ENCODE measurements at places on chromosomes 3 and 15.

DNA sequence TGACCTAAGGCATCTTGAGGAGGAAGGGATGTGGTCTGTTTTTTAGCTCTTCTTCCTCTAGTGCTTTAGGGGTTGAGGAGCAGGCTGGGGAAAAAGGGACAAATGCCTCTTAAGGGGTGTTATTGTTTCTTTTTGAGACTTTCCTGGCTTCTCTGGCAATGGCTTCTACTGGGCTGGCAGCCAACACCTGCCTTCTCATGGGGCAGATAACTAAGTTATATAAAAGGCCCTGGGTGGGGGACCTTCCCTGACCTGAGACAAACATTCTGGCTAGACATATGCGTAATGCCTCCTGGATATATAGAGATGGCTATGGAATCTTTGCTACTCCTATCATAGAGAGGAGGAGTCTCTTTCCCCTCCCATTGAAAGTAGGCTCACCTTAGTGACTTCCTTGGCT, 179.2 kb upstream of the PROK2 start:
- no peak for DNase-seq

DNA sequence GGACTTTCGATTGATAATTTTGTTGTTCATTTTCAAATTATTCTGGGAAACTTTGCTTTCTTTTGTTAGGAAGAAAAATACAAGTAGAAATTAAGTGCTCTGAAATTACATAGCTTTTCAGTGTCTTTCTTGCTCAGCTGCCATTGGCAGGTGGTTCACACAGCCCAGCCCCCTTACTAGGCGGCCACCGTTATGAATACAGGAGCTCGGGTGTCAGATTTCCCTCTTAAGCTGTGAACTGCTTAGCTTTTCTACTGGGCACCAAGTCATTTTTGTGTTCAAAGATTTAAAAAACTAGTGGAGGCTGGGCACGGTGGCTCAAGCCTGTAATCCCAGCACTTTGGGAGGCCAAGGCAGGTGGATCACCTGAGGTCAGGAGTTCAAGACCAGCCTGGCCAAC, 55.2 kb downstream of the HMG20A start:
- no peak for DNase-seq

DNA sequence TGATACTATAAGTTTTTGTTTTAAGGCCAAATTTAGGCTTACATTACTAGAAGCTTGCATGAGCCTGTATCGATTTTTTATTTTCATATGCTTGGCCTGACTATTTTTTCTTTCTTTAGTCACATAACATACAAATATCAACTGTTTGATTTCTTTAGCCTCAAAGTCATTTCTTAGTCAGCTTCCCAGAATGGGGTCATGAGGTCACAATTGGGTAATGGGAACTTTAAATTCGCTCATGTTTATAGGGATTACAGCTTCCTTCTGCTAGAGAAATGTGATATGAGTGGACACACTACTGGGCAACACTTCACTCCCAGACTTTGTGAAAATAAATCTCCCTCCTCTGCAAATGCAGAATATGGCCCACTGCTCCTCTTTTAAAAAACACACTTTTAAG, 9.1 kb upstream of the TIPARP start:
- DNase-seq: no peak

DNA sequence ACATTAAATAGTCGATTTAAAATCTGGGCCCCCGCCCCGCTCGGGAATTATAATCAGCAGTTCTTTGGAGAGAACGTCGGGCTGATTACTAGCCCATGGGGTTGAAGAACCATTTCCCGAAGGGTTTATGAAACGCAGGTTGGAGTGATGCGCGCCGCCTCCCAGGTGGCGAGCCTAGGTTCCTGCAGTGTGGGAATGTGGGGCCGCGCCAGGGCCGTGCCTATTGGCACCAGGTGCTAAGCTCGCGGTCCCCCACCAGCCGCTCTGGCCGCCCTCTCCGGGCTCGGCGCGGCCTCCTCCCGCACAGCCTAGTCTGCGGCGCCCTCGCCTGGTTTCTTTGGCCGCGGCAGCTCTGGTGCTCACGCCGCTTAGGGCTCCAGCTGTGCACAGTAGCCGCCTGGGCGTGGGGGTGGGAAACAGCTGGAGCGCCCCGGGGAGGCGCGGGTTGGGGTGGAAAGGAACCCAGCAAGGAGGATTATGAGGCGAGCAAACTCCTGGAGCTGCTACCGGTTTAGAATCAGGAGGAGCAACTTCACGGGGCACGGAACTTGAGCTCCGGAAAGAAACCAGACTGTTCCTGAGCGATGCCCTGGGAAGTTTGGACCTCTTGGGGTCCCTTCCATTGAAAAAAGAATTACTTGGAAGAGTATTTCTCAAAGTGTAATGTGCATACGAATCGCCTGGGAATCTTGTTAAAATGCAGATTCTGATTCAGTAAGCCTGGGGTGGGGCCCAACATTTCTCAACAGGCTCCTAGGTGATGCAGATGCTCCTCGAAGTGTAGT, 5.6 kb upstream of the MECOM start:
- DNase-seq: peak; percentile 73

- no peak for DNase-seq
Observed at GRCh38 chr3:13352621-13353131, 67.4 kb downstream of the NUP210 start.

DNA sequence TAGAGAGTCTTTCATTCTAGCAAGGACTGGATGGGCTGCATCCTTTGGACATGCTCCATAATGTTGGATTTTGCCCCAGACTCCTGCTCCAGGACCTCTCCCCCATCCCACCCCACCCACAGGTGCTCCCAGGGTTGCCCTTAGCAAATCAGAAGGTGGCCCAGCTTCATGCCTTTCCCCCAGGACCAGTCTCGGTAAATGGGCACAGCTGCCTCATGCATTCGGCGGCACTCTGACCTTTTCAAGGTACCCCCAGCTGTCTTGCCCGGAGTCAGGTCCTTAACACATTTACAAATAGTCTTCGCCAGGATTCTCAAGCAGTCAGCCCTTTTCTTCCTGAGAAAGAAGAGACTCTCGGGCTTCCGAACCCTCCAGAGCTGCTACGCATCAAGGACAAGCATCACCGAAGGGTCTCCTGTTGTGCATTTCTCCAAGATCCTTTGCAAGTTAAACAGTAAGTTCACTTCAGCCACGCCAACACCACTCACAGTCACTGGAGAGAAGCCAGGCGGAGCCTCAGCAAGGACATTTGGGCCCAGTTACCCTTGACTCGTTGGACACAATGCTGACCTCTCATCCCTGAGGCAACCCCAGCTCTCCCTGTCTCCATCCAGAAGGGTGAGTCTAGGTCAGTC, 287.8 kb downstream of the FAM43A start:
- no peak for DNase-seq

- peak; percentile 73 for DNase-seq
Observed at GRCh38 chr3:72288955-72289691, 504.2 kb upstream of the PROK2 start.

DNA sequence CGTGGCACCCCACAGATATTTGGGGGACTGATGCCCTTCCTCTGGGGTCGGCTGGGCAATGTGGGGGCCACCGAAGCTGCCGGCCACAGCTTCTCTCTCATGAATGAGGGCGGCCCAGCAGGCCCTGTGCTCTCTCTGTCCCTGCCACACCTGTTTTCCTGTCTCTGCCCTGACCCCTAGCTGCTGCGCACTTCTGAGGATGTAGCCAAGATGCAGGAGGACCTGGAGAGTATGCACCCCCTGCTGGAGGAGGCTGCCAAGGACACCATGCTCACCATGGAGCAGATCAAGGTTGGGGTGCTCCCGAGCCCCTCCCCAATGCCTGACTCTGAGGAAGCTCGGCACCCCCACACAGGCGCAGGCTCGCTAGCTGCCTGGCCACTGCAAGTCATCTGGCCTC, 59.7 kb downstream of the SEMA3G start:
- peak; percentile 35 for DNase-seq

DNA sequence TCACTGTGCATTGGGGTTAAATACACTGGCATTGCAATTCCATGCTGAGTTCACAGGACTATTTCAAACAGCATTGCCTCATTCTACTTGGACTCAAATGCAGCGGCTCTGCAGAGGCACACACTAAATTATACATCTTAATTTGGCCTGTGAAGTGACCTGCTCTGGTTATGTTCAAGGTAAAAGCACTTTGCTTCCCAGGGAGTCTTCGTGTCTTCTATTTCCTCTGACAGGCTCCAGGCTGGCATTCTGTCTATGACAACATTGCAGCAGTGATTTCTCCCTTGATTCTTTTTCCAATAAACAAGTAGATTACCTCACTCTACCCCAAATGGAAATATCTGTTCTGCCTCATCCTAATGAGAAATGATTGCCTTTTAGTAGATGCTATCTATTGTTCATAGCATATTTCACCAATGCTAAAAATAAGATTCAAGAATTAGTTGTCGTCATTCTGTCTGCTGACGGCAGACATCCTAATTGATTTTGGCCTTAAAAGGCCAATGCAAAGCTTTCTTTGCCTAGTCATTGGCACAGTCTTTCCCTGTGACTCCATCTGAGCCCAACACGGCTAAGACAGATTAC, 33.8 kb downstream of the FMN1 start:
- no peak for DNase-seq

- no peak for DNase-seq
Observed at GRCh38 chr15:98733098-98733497, 84.8 kb downstream of the IGF1R start.

DNA sequence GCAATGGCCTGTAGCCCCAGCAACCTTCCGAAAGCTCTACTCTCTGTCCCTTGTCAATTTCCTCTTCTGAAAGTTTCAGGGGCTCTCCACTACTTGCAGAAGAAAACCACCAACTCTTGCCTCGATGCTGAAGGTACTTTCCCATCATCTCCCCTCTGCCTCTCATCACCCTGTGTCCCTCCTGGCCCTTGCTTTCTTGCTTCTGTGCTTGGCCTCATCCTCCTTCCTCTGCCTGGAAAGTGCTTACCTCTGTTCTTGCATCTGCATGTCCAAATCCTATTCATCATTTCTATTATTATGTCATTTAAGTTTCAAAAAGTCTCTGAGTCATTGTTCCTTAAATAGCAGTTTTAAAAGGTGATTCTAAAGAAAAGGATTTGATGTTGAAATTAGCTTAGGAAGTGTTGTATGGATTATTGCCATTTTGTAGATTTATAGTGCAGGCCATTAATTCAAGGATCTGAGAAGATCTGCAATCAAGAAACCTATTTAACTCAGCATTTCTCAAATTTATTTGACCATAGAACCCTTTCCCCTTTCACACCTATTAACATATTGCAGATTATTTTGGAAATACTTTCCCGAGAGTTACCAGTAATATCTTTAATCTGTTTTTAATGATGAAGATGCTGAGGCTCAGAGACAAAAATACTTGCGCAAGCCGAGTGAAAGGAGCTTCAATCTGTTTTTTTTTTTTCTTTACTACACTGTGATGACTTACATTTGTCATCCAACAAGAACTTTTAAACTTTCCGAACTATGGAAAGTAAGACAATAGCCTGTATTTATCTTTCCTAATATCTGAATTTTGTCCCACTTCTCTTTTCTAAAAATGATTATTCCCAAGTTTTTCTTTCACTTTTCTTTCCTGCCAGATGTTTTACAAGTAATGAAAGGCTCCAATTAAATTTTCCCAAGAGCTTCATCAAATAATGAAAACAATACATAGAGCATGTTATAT, 22.3 kb upstream of the CFAP161 start:
- peak; percentile 22 for DNase-seq

DNA sequence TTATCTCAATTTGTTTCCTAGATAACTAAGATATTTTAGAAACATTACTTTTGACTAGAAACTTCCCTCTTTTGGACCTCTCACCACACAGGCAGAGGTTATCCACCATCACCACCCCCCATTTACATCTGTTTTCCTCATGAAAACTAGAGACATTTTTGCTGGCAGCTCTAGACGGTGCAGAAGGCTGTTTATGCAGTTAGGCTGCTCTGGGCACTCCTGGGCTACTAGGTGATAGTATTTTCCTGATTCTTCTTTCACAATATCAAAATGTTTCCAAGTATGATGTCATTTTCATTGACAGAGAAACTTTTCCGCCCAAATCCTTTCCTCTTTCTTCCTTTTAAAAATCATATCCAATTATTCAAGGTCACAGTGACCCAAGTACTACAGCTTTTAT, 67.1 kb downstream of the PLOD2 start:
- DNase-seq: no peak

DNA sequence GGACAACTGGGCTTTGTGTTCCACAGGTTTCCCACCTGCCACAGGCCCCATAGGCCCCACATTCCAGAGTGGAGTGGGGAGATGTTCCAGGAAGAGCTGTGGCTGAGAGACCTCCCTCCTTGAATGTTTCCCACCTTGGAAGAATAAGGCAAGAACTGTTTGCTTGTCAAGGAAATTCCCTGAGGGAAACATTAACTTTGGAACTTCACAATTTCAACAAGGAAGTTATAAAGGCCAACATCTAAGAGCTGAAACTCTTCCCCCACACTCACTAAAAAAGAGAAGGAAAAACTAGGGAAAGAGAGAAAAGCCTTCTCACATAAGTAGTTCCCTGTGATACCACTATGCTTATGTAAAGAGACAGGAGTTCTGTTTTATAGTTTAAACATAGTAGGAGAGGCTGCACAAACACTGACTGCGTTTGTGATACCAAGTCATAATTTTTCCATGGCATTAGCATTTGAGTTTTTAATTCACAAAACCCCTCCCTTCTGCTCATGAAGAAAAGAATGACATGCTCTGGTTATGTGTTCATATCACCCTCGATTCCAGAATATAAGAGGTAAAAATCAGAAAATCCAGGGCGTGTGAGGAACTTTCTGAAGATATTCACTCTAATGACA, 39.8 kb upstream of the SPRED1 start:
- DNase-seq: no peak

DNA sequence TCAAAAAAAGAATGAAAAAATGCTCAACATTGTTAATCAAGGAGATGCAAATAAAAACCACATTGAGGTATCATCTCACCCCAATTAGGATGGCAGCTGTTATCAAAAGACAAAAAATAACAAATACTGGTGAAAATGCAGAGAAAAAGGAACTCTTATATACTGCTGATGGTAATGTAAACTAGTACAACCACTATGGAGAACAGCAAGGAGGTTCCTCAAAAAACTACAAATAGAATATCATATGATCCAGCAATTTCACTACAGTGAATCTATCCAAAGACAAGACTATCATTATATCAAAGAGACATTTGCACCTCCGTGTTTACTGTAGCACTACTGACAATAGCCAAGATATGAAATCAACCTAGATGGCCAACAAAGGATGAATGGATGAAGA, 58.4 kb downstream of the PEAK1 start:
- no peak for DNase-seq

GRCh38 chr3:169150920-169151319, 512.6 kb downstream of the MECOM start:
- DNase-seq: no peak

DNA sequence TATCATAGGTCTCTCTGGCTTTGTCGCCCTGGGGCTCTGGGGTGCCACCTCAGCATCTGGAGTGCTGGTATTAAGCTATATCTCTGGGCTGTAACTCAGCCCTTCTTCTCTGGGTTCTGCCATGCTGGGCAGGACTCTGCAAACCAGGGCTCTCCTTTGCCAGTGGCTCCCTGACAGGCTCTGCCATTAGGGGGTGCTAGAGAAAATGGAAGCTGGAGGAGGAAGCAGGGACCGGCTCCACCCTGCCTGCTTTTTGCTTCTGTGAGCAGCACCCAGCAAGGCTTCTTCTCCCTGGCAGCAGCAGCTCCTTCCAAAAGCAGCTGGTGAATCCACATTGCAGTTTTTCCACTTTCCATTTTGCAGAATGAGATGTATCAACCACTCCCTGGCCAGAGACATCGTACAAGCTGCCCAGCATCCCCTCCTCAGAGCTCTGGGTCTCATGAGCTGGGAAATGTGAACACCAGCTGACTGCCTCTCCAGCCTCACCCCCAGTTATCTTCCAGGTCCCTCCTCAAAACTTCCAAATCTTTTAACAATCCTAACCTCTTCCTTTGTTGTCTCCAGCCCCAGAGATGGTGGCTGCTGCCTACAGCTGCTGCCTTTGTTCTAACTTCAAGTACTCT, 165.0 kb downstream of the ABHD5 start:
- peak; percentile 60 for DNase-seq

GRCh38 chr15:60508442-60508841, 29.5 kb upstream of the ICE2 start:
- no peak for DNase-seq
